Stimulated activated CD4-positive, alpha-beta T cell treated with anti-CD3 and anti-CD28 coated beads, Interleukin-2, amount 100 ng/mL, for 24 hours (primary cell): ENCODE measurements at places on chromosomes 1 and 21.
A peak's percentile ranks its signal among the peaks of the same experiment; 100 is the strongest.

DNA sequence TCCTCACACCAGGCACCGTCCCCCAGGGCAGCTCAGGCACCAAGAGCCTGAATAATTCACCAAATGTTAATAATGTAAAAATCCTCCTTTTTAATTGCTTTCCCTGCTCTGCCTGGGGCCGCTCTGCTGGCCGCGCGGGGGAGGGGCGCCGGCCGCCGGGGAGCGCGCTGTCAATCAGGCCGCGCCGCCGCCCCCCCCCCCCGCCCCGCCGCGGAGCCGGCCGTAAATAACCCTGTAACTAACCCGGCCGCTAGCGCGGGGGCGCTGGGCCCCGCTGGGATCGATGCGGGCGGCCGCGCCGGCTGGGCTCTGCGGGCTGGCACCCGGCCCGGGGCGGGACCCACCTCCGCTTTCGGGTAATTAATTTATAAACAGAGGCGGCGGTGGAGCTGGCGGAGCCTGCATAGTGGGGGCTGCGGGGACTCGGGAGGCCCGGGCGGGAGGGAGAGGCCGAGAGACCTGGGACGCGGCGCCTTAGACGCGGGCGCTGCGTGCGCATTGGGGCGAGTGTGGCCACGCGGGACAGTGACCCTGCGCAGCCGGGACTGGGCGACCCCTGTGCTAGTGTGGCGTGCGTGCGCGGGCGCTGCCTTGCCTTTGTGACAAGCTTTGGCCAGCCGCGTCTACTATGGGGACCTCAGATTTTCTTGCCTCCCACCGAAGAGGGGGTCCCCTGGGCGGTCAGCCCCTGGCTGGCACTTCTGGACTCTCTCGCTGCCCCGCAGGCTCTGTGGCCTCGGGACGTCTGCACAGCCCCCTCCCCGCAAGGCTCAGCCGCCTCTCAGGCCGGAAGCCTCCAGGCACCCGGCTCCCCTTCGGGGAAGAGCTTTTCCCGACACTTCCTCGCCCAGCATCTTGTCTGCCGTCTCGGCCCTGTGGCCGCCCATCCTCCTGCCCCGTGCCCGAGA is 16.6 kb downstream of the SAMD11 start:
- DNase-seq: no peak

GRCh38 chr1:227753999-227754711 is 18.9 kb downstream of the SNAP47 start:
- no peak for DNase-seq

GRCh38 chr1:22206551-22207125 is 63.7 kb upstream of the WNT4 start:
- DNase-seq: no peak

GRCh38 chr1:103576065-103576464 is 4.7 kb downstream of the AMY2B start:
- DNase-seq: no peak

DNA sequence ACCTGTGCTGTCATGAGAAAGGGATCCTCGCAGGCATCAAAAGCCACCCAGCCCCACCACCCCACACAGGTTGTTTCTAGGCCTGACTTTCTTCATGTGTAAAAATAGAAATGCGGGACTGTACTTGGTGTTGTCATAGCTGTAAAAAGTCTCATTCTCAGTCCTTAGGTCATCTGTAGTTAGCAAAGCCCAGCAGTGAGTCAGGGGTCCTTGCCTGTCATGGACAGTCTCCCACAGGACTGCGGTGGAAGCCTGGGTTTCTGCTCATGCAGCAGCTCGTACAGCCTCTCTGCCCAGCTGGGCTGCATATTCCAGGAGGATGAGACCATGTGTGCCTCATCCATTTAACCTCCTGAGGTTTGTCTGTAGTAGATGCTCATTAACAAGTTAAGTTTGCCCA is 58.2 kb downstream of the MRPS6 start:
- DNase-seq: no peak

DNA sequence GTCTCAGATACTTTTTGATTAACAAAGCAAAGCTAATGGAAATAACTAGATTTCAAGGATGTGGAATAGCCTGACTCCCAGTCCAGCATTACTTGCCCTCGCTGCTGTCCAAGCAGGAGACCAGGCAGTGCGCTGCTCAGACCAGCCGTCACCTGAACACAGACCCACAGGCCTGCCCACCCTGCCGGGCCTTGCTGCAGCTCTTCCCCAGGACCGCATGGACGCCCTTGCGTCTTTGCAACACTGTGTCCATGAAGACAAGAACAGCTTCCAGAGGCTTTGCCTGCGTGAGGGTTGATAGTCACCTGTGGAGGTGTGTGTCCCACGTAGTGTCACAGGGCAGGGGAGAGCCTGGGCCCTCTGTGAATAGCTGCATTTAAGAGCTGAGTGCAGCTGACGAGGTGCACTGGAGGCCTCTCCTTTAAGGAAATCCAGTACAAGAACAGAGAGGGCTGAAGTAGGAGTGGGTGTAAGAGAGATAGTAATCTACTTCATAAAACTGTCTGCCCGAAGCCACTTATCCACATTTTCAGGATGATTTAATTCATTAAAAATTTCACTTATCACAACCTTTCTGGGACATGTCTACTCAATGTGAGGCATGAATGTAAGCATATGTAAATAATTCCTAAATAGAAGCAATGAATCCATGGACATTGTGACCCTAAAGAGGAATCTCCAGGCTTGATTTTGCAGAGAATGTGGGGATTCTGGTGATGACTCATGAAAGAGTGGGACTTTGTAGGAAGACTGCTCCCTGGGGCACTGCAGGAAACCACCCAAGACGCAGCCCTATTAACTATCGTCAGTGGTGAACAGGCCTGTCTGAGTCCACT is 176.2 kb upstream of the RAB4A start:
- no peak for DNase-seq

- DNase-seq: no peak
Measured at GRCh38 chr1:72037745-72038343, 244.5 kb downstream of the NEGR1 start.

- DNase-seq: no peak
Measured at GRCh38 chr1:29777522-29777921, 541.2 kb downstream of the PTPRU start.

- no peak for DNase-seq
Measured at GRCh38 chr1:18936814-18937481, 19.5 kb downstream of the IFFO2 start.

- DNase-seq: no peak
Measured at GRCh38 chr21:45050797-45051489, 23.4 kb upstream of the ADARB1 start.

GRCh38 chr1:248847181-248847955 is 9.3 kb downstream of the ZNF672 start:
- DNase-seq: no peak

DNA sequence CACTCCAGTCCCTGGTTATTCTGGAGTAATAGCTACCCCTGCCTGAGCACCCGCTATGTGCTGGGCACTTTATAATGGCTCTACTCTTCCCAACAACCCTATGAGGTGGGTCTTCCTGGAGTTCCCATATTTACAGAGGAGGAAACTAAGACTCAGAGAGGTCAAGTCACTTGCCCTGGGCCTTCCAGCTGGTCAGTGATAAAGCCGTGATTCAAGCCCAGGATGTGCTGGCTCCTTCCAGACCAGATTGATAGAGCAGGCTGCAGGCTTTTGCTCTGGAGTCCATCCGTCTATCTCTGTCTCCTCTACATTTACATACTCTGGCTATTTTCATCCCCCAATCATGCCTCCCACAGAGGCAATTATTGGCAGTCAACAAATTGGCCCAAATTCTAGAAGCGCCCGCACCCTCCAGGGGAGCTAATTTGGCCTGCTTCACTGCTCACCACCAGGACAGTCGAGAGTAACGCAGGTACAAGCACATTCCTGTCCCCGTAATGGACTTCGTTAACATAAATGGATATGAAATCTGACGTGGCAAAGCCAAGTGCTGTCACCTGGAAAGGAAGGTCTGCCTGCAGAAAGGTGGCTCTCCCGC is 39.8 kb upstream of the SELENON start:
- DNase-seq: no peak

DNA sequence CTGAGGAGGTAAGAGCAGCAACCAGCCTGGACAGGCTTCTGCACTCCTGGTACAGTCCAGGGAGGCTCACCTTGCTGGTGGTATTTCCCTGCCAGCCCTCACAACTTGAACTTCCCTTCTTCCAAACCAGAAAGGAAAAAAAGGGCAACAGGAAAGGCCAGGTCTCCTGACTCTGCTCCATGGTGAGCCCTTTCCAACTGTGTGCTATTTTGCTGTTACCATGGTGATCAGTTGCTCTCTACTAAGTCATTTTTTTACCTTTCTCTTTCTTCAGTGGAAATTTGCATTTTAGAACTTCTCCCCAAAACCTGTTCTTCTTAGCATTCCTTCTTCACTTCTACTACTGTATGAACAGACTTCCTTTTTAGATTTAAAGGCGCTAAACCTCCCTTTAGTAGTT is 164.3 kb downstream of the GRIK1 start:
- no peak for DNase-seq

DNA sequence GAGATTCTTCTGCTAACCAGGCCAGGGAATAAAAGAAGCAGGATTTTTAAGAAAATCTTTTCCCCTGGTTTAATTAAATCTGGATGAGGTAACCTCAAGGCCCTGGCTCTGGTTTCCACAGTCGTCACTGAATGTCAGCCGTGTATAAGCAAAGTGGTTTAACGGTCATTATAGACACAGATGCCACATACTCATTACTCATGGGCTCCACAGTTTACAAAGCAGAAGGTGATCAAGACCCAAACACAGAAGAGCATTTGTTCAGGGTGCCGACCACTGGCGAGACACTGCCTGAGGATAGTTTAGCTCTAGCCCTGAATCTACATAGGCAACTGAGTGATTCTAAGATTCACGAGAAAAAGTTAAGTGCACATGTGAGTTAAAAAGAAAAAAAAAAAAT is 27.8 kb upstream of the RAP1GAP start:
- DNase-seq: no peak

DNA sequence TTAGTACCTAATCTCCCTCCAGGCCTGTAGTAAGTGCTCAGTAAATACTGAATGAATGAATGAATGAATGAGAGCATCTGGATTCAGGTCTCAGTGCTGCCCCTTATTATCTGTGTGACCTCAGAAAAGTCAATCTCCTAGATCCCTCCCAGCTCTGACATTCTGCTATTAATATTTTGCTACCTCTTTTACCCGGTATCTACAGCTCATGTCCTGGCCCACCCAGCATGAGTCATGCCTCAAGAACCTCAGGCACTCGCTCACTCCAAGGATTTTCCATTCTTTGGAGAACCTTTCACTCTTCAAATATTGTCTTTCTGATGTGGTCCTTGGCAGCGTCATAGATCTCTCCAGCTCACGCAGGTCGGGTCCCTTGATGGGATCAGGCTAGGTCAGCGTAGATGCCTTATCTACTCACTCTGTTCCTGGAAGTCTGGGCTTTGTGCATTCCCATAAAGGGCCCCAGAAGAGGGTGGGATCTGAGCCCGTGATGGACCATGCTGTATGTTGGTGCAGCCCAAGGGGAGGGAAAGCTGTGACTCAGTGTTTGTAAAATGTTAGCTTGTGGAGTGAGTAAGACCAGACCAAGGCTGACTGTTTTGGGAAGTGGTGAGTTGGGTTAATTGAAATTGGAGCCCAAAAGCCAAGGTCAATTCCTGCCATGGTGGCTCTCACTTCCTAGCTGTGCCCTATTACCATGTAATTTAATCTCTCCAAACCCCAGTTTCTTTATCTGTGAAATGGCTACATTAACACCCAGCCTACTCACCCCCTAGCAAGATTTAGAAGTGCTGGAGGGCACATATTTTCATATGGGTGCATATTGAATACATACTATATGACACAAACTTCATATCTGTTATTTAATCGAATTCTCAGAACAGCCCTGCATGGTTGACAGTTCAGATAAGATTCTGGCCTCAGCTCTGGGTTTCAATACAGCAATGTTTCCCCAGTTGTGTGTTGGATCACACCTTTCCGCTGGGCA is 214.1 kb upstream of the USP24 start:
- no peak for DNase-seq

GRCh38 chr1:9324246-9325096 is 31.8 kb downstream of the SPSB1 start:
- DNase-seq: no peak

DNA sequence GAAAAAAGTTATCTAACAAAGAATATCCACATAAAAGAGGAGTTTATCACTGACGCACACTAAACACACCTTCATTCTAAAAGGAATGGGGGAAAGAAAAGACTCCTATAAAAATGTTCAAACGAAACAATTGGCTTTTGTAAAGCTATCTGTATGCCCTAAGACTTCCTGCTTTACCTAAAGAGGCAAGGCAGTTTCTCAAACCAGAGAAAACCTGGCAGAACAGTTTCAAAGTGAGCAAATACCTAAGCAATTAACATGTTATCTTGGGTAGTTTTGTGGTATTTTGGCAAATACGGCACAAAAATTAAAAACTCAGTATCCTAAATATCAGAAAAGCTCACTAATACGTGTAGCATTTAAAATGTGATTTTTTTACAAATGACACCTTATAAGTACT is 1.9 kb downstream of the PUM1 start:
- DNase-seq: no peak

- no peak for DNase-seq
Measured at GRCh38 chr1:79079770-79080169, 73.2 kb upstream of the ADGRL4 start.

- no peak for DNase-seq
Measured at GRCh38 chr1:167373398-167373797, 144.9 kb downstream of the CD247 start.

- DNase-seq: no peak
Measured at GRCh38 chr1:86757272-86757984, 53.1 kb downstream of the SH3GLB1 start.

DNA sequence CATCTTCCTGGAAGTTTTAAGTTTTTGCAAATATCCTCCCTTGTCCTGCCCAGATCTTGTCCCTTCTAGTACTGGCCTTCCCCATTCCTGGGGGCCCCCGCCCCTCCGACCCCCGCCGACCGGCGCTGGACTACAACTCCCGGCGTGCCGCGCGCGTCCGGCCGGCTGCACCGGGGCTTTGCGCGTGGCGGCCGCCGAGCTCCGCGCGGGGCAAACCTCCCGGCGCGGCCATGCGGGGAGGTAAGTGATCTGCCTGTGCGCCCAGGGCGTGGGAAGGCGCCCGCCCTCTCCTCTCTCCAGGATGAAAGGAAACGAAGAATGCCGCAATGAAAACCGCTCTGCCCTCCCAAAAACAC is 3.2 kb upstream of the SAMD13 start:
- DNase-seq: peak; percentile 45

GRCh38 chr1:154501423-154502065 is 475 bp upstream of the TDRD10 start:
- DNase-seq: no peak

GRCh38 chr1:153402226-153402625 is 11.4 kb upstream of the S100A8 start:
- no peak for DNase-seq
